ENCODE measurements at places on chromosomes 4 and X. TPM values are rescaled to one million over a fixed set of nuclear protein-coding genes. Genes with fewer than 3 reads are reported as not detected.

GRCh38 chr4:2902126-2902525, 58.5 kb downstream of the ADD1 start:
- no peak for DNase-seq

GRCh38 chr4:169167957-169168858, 102.5 kb downstream of the SH3RF1 start:
- DNase-seq, result no peak

GRCh38 chr4:28351102-28351501, 1490.5 kb downstream of the STIM2 start:
- no peak for DNase-seq

DNA sequence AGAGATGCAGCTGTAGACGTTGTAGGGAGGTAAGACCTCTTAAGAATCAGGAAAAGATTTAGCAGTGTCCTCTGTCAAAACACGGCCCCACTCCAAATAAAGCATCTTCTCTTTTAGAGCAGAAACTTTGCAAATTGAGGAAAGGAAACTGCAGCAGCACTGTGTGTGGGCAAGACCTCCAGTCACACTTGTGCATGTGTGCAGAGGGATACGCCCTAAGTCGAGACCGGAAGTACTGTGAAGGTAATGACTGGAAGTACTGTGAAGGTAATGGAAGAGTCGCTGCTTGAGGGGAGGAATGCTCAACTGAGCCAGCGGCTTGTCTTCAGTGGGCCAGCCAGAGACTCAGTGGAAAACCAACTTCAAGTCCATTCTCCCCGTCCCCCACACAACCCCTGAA, 46.5 kb downstream of the EGF start:
- DNase-seq, result no peak

DNA sequence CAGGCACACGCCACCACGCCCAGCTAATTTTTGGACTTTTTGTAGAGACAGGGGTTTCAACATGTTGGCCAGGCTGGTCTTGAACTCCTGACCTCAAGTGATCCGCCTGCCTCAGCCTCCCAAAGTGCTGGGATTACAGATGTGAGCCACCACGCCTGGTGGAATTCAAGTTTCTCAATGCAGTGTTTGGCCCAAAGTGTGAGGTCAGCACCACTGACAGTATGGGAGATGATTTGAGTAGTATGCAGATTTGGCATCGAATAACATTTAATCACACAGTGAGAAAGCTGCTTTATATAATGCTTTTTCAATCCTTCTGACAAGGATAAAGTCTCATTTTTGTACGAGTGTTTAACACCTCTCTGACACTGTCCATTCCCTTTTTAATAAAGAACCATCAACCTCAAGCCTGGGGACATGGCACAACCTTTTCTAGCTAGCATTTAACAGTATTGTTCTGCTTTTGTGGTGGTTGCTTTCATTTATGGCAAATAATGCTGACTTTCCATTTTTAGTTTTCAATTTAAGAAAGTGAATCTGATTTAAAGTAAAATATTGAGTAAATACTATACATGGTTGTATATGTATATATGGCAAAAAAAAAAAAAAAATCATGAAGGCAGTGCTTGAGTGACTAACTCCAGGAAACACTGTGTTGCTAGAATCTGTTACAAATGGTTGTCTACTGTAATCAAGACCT, 4.3 kb upstream of the NSUN7 start:
- DNase-seq, result no peak

DNAAF6 gene
- total RNA-seq, result not detected

MAGEC3 gene
- not detected for total RNA-seq

RAB33A gene
- total RNA-seq, result 14.8 TPM

S100P gene
- 0.58 TPM for total RNA-seq

DNA sequence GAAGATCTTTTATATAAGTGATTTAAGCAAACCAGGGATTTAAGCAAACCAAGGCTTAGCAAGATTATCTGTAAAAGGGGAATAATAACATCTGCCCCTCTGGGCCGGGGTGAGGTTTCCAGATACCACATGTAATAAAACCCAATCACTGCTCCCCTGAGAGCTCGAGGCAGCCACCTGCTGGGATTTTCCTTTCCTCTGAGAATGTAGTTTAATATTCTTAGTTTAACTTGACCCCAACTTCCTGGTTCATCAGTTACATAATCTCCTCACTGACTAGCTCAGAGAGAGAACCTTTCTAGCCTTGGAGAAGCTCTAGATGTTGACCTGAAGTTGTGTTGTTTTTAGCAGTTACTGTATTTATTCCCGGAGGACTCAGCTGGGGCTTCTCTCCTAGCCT, 322.4 kb downstream of the ARHGAP10 start:
- DNase-seq, result no peak

SH2D1A gene
- total RNA-seq, result 39.6 TPM

GRCh38 chr4:72893354-72894066, 176.0 kb downstream of the COX18 start:
- DNase-seq, result no peak

- DNase-seq, result no peak
Measured at GRCh38 chr4:77600521-77601451, 4.8 kb upstream of the CXCL13 start.

- peak; percentile 22 for DNase-seq
Measured at GRCh38 chrX:14497184-14497666, 32.1 kb upstream of the GLRA2 start.

GRCh38 chrX:19735244-19735643, 152.2 kb downstream of the SH3KBP1 start:
- DNase-seq, result no peak

- DNase-seq, result peak; percentile 2
Measured at GRCh38 chr4:2251795-2252529, 9.9 kb downstream of the MXD4 start.

MMAA gene
- 7.2 TPM for total RNA-seq

SYN1 gene
- 0.87 TPM for total RNA-seq

DNA sequence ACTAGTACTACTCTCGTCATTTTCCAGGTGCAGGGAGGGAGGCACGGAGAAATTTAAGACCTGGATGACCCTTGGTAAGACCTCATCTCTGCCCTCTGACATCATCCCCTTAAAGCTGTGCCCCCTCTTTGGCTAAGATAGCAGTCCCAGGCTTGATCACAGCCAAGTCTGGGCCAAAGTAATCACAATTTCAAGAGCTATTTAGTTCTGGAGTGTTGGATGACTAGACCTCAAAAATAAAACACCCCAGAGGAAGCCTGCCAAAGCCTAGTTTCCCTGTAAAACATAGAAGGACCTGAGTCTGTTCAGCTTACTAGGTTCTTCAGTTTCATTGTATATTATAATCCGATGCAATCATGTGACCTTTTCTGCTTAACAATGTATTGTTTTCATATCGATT, 144.6 kb upstream of the ARHGEF9 start:
- DNase-seq, result no peak

DNA sequence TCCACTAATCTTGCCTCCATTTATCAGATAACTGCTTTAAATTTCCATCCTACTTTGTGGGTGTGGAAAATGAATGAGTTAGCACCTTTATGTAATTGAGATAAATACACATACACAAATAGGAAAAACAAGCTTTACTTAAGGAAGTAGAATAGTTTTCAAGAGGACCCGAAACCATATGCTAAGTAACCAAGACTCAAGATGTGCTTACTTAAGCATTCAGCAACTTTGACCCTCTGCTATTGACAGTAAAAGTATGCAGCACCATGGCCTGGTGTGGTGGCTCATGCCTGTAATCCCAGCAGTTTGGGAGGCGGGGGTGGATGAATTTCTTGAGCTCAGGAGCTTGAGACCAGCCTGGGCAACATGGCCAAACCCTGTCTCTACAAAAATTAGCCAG, 29.9 kb downstream of the RNF175 start:
- DNase-seq, result no peak

DNA sequence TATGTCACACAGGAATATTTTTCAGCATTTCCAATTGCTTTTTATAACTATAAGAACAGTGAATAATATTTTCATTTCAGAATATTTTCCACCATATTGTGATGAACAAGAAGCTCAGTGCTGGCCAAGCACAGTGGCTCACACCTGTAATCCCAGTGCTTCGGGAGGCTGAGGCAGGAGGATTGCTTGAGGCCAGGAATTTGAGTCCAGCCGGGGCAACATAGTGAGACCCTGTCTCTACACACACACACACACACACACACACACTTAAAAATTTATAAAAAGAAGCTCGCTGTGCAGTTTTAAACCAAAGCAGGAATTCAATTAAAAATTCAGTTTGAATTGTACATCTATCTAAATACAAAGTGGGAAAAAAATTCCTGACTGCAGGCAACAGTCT, 3.2 kb downstream of the ZFYVE28 start:
- no peak for DNase-seq

GRCh38 chr4:1997712-1998111, 11.1 kb downstream of the NELFA start:
- no peak for DNase-seq

DNA sequence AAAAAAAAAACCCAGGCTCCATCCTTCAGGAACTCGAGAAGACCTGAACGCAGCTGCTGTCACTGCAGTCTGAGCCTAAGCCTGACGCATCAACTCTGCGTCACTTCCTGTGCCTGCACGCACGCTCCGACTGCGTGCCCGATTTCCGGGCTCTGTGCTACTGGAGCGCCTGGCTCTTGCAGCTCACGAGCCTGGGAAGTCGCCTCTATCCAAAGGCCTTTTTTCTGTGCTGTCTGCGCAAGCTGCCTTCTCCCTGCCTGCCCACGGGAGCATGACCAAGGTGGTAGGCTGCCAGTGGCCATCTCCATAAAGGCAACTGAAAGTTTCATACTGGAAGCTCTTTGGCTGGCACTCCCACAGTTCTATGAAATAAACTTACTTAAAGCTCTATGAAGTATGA, 9.9 kb upstream of the GASK1B start:
- DNase-seq, result no peak

NUDT11 gene
- 0.20 TPM for total RNA-seq

SETD7 gene
- total RNA-seq, result 23.1 TPM

DNA sequence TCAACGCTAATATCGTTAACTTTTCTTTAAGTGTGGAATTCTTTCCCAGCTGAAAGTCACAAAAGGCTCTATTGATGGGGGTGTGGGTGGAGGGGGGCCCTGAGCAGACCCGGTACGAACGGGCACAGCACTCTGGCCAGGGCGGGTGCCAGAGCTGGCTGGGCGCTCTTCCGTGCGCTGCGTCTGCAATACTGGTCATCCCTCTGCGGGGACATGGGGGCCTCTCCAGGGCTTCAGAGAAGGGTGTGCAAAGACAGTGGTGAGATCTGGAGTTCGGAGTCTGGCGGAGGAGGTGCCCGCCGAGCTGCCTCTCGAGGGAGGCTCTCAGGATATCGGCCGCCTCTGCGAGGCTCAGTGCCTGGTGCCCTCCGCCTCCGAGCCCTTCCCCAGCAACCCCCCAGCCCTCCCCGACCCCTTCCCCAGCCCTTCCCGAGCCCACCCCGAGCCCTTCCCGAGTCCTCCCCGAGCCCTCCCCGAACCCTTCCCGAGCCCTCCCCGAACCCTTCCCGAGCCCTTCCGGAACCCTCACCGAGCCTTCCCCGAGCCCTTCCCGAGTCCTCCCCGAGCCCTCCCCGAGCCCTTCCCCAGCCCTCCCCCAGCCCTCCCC, 34.3 kb downstream of the FGFRL1 start:
- no peak for DNase-seq

MTNR1A gene
- not detected for total RNA-seq

VCX3A gene
- not detected for total RNA-seq

DNA sequence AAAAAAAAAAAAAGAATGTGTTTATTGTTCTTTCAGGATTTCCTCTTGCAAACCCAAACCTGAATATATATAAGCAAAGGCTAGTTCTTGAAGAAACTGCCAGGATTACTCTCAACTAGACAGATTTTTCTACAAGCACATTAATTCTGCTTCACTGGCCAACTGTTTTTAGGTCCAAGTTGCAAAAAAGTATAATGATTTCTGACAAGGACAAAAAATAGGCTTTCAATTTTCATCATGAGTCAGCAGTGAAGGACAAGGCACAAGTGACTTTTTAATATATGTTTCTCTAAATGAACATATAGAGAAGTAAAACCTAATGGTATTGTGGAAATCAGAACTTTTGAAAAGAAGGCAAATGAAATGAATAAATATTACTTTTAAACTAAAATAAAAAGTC, 73.7 kb downstream of the ELOVL6 start:
- DNase-seq, result no peak

- DNase-seq, result no peak
Measured at GRCh38 chr4:184845367-184846021, 19.7 kb upstream of the ACSL1 start.

DNA sequence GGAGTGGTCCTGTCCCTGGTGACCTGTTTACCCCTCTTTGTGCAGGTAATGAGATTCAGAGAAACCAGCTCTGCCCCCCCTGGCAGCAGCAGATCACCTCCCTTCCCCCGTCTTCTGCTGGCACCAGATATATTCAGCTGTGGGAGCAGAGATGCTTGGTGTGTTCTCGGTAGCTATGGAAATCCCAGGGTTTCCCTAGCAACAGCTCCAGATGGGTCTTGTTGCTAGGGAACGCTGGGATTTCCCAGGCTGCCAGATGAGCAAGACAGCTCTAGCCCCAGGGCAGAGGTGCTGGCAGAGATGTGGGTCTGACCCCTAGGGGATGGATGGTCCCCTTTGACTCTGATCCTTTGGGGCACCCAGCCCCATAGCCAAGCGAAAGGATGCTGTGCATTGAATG, 20.2 kb downstream of the CETN2 start:
- no peak for DNase-seq

- DNase-seq, result no peak
Measured at GRCh38 chr4:37400241-37400881, 155.8 kb downstream of the NWD2 start.

DNA sequence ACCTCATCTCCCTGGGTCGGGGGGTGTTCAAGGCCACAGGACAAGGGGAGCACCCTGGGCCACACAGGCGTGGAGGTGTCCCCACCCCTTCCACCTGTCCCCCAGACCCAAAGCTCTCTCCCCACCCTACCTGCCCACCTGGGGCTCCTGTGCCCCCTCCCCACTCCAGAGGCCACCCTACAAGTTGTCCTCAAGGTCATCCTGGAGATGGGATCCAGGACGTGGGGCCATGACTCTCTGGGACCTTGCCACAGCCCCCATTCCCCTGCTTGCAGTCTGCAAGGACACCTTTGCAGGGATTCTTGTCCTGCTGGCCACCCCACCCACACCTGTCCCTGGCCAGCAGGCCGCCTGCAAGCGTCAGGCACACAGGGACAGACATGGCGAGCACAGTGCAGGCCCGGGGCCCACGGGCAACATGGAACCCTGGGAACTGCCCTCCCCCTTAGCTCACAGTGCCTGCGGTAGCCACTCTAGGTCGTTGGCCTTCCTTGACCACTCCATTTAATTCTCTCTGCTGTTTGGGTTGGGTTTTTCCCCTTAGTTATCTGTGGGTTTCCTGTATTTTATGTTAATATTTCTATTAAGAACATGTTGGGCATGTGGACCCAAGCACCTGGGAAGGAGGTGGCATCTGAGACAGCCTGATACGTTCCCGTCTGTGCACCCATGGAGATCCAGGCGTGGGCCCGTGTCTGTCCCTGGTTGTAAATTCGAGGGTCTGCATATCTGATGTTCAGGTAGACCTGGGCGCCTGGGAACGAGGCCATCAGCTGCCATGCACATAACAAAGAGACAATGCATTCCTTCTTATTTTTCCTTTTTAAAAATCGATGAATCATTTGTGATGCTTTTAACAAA, 197.5 kb downstream of the AFAP1 start:
- no peak for DNase-seq

DNA sequence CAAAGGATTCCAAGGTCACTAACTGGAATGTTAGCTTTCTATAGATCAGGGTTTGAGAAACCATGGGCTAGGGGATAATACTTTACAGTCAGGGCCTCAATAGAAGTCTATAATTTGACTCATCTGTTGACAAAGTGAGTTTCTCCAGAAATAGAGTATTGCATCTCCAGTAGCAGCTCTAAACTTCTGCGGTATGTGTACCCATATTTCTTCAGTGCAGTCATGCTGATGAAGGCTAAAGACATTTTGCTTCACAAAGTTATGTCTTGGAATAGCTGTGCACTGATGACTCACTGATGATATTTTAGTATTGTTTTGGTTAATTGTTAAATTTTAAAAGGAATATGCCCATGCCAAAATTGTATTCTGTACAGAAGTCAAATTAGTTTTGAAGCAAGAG, 464.9 kb upstream of the AMOT start:
- DNase-seq, result no peak
